WTC11 (cell line): ENCODE measurements at places on chromosomes 3 and 15.

- DNase-seq: no peak
These were observed 84.6 kb downstream of the MESD start for GRCh38 chr15:80904998-80905397.

GRCh38 chr3:38016847-38017444 is 12.5 kb downstream of the PLCD1 start:
- DNase-seq: no peak

DNA sequence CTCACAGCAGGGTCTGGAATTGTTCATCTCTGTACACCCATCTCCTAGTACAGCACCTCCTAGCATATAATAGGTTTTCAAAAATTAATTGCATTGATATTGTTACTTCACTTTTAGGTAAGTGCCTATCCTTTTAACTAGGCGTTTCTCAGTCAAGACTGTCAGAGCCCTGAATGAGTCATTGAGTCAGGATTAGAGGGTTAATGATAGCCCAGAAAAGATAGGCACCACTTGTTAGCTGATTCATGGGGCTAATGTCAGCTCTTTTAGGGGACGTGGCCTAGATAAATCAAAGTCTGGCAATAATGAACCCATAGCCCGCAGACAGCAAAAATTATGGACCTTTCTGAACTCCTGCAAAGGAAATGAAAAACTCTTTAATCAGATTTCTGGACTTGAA is 42.9 kb downstream of the TIMP4 start:
- DNase-seq: no peak

GRCh38 chr3:119636891-119637611 is 23.3 kb downstream of the POPDC2 start:
- no peak for DNase-seq

DNA sequence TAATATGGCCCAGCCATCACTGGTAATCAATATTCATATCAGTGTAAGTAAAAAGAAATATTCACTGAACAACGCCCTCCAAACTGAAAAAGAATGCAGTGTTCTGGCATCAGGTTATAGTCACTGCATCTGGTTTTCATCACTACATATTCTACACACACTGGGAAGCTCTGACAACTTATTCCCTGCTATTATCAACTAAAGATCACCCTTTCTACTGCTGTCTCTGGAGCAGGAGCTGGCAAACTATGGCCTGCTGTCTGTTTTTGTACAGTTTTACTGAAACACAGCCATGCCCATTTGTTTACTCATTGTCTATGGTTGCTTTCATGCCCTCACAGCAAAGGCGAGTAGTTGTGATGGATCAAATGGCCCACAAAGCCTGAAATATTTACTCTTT is 35.3 kb downstream of the TUBGCP4 start:
- DNase-seq: no peak

DNA sequence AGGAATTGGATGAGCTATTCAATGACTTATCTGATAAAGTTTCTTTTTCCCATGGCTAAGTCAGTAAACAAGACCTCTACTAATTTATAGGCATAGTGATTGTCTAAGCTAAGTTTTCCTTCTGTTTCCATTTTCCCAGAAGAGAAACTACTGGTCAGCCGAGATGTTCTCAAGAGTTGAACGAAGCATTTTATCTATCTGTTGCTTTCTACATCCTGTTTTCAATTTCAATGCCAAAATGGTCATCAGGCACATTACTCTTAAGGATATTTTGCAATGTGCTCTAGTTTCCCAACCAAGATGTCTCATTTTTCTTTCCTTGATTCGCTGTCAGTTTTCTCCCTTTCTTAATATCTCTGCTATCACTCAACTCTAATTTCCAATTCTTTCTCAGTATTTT is 228.7 kb downstream of the MBNL1 start:
- no peak for DNase-seq

- no peak for DNase-seq
These were observed 81.6 kb downstream of the LRRC49 start for GRCh38 chr15:70974004-70974832.

DNA sequence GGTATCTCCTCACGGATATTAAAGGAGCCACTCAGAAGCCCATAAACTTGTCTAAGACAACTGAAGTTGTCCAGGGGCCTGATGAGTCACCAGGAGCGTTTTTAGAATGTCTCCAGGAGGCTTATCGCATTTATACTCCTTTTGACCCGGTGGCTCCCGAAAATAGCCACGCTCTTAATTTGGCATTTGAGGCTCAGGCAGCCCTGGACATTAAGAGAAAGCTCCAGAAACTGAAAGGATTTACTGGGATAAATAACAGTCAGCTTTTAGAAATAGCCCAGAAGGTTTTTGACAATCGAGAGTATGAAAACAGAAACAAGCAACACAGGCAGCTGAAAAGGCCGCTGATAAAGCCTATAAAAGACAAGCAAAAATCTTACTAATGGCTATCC is 4.1 kb downstream of the DET1 start:
- DNase-seq: no peak

- no peak for DNase-seq
These were observed 34.0 kb upstream of the TRPM1 start for GRCh38 chr15:31135523-31135922.

GRCh38 chr3:44235604-44236484 is 5.8 kb upstream of the TOPAZ1 start:
- DNase-seq: peak; percentile 47

- no peak for DNase-seq
These were observed 342.1 kb upstream of the LRRC3B start for GRCh38 chr3:26280517-26280916.

DNA sequence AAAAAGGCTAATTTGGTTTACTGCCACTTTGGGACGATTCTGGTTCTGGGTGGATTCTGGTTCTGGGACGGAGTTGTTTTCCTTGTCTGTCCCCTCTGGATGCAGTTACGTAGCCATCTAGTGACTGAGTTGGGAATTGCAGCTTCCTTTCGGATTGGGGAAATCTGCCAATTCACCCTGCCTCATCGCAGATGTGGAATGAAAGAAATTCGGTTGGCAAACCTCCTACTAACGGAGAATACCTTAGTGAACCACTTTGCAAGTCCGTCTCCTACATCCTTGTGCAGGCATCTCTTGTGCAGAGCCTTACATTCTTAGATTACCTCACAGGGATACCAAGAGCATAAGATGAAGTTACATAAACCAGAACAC is 31.5 kb upstream of the AP4E1 start:
- DNase-seq: peak; percentile 83
